Right atrium auricular region (tissue), 2 donors: ENCODE measurements at places on chromosomes 12 and 14. TPM values are rescaled to one million over a fixed set of nuclear protein-coding genes. Genes with fewer than 3 reads are reported as not detected.
A peak's percentile ranks its signal among the peaks of the same experiment; 100 is the strongest.

Gene RIPK3
- total RNA-seq = 3.8 TPM

Gene TTC9
- total RNA-seq = 2.2 TPM

Gene MYH6
- 13,240 TPM for total RNA-seq

Gene NTN4
- total RNA-seq = 85.3 TPM

Gene CEBPE
- not detected for total RNA-seq

Gene GABARAPL1
- 335 TPM for total RNA-seq

Gene FOXN4
- not detected for total RNA-seq

Gene ABCC9
- 52.8 TPM for total RNA-seq

Gene MRPL42
- 57.8 TPM for total RNA-seq

- DNase-seq = no peak
Observed at GRCh38 chr12:120696626-120697025, 9.7 kb downstream of the MLEC start.

DNA sequence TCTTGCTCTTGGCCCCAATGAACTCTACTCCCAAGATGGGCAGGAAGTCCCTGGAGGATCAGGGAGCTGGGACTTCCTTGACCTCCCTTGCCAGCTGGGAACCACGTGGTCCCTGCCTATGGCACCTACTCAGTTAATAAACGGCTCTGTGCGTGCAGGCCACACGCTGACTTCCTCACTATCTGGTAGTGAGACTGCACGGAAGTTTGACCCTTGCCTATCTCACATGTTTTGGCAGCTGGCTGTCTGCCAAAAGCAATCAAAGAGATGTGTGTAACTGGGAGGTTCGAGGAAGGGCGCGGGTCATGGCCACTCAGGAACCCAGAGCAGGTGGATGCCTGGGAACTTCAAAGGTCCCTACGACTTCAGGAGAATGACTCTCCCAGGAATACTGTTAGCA lies 57.9 kb downstream of the RFLNA start:
- DNase-seq = no peak

DNA sequence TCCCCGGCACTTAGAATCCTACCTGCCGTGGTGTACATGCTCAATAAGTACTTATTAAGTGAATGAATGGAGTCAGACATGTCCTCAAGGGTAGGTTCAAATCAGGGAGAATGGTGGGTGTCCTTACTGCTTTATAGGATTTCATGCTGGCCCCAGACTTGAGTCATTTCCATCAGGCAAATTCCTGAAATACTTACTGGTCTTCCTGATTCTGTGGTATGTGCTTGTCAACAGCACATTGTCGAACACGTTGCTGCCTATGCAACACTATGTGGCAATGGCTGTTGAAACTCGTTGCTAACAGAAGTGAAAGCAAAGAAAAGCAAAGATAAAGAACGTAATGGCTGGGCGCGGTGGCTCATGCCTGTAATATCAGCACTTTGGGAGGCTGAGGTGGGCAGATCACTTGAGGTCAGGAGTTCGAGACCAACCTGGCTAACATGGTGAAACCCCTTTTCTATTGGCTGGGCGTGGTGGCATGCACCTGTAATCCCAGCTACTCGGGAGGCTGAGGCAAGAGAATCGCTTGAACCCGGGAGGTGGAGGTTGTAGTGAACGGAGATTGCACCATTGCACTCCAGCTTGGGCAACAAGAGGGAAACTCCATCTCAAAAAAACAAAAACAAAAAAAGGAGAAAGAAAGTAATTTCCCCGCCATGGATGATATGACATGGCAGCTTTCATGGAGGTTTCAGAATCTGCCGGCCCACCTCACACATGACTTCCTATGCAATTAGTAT lies 214.9 kb downstream of the ZFP36L1 start:
- peak; percentile 94 for DNase-seq

DNA sequence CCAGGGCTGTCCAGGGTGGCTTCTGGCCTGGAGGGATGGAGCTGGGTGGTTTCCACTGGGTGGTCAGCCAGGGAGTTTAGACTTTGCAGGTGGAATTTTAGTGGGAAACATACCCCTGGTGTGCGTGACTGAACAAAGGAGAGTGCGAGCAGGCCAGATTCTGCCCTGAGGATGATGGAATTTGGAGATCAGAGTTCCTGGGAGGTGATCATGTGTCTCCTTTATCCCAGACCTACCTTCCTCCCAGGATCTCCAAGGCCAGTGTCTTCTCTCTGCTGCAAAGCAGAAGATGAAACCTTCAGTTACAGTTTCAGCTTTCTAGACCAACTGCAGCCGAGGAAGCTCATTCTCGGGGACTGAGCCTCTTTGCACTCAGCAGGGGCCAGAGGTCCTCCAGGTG lies 33.2 kb downstream of the RPH3A start:
- no peak for DNase-seq

DNA sequence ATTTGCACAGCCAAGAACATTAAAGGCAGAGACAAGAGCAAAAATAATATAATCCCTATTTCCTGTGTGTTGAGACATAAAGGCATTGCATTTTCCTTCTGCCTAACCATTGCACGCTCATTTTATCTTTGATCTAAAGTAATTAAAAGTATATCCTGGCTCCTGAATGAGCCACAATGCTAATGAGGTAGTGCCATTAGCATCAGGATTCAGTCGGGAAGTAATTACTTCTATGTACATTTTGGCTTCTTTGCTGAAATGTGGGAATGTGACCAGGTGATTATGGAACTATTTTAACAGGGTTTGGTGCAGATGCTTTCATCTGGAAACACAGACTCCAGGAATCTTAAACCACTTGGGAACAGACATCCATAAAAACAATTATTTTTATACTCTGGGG lies 77.4 kb downstream of the TMTC1 start:
- no peak for DNase-seq

DNA sequence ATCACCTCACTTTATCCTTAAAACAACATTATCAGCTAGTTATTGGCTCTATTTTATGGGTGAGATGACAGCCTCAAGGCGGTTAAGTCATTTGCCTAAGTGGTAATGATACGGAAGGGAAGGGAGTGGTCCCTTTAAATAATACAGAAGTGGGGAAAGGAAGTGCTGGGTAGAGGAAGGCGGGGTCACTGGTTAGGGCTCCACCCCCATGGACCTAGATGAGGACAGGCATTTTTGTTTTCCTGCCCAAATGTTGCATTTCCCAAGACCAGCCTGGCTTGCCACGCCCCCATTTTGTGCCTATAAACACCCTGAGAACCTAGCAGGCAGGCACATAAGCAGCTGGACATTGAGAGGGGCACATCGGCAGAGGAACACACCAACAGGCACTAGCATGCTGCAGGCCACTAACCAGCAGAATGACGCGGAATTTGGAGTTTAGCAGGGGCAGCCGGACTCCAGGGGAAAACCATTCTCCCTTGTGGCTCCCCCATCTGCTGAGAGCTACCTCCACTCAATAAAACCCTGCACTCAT lies 100.9 kb downstream of the EPS8 start:
- DNase-seq = peak; percentile 79

DNA sequence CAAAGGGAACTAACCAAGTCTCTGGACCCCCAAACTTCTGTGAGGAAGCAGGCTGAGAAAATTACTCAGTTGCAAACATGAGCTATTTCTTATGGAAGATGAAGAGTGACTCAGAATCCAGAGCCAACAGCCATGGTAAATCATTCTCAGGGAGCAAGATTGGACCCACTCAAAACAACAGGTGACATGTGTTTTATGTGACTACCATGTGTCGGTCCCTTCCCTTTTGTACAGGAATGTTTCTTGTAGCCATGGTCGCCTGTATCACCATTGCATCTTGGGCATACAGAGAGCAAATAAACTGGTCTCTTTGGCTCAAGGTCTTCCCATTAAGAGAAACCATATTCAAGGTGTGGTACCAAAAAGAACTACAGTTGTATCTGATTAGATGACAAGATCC lies 75.4 kb upstream of the COCH start:
- DNase-seq = no peak

DNA sequence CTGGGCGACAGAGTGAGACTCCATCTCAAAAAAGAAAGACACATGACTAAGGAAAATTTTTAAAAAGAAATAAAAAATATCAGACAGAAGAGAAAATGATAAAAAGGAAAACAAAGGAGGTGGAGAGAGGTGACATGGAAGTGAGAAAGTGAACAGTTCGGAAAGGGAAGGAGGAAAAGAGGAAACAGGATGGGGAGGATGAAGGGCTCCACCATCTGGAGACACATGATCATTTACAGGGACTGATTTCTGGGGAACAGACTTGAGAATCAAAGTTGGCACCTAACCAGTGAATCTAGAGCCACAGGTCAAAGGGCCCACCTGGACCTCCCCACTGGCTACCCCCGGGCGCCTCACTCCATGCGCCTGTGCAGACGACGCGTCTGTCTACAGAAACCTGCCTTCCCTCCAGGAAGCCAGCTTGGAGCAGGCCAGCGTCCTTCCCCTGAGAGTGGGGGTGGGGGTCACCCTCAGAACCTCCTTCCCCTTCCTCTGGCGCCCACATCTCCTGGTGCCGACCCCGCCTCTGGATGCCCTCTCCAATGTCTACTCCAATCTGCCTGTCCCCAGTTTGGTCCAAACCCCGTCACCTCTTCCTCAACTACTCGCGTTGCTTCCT lies 60.5 kb downstream of the AMN start:
- no peak for DNase-seq

DNA sequence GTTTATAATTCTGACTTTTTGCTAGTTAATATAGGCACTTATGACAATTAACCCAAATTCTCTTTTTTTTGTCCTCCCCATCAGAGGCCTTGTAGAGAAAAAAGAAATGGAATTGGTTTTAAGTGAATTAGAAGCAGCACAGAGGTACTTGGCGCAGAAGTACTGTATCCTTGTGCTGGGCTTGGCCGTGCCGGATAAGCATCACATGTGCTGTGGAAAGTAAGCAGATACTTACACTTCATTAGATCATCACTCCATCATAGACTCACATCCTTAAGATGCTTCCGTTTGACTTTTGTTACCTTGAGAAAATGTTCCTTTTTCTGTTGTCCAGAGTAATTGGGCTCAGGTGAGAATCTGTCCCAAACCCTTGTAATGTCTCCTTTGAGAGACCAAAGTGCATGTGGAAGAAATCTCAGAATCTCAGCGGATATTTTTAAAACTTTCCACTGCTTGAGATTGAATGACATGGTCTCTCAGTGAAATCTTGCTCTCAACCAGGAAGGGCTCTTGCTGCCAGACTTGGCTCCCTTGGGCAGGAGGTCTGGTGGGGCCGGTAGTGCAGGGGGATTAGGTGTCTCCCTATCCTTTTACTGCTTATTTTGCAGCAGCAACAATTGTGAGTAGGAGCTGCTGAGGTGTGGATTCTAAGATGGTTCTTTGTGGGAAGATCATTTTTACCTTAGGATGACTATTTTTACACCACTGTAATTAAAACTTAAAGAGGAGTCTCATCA lies 24.8 kb downstream of the PPP1R36 start:
- DNase-seq = no peak

- no peak for DNase-seq
Observed at GRCh38 chr14:93103392-93104080, 12.2 kb downstream of the ITPK1 start.

DNA sequence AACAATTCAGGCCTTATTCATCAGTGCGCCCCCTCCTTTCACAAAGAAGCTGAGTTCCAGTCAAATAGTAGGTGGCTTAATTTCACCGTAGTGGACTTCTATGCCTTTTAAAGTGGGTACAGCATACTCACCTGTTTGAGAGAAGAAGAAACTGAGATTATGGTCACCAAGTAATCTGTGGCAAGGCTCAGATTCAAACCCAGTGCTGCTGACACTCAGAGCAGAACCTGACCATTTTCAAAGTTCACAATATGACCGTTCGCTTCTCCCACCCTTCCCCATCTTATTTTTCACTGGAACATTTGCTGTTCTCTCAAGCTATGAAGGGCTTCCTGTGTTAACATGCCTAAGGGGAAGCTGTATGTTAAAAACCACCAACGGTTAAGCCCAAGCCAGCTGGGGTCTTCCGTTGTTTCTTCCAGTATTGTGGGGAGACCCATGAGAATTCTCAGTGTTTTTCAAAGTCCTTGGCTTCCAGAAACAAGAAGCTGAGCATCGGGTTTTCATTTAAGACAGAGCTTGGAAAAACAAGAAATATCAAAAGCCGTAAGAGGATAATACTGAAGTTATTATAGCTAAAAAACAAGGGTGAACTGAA lies 6.1 kb upstream of the PSMA6 start:
- no peak for DNase-seq

DNA sequence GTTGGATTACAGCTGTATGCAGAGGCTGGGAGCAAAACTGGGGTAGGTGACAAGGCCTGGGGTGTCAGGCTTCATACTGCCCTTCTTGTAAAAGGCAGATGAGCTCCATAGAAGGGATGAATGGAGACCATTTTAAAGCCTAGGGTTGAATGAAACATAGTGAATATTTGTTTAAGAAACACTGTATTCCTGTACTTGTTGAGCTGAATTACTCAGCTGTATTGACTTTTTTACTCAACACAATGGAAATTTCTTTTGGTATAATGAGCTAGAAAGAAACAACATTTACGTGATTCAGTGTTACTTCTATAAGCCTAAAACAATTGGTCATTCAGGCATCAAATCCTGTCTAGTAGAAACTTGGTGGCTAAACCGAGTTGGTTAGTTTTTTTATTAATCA lies 14.1 kb downstream of the ATP6V0A2 start:
- DNase-seq = no peak

DNA sequence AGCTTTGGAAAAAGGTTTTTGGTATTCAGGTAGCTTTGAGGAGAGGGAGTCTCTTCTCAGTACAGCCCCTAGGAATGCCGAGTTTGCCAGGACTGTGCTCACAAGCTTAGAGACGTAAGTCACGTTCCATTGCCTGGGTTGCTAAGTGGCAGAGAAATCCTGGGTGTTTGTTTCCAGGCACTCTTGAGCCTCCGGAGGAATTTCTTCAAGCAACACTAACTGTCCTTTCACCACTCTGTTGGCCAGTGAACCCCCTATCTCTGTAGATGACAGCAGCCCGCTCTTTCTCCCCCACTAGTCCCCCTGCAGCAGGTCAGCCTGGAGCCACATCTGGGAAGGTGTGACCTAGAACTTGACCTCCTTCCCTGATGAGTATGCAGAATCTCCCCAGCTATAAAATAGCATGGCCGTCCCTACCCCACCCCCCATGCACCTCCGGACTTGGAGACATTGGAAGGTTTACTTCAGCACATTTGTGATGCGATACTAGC lies 162.7 kb downstream of the ZFP36L1 start:
- no peak for DNase-seq

- DNase-seq = no peak
Observed at GRCh38 chr12:130369816-130370215, 32.1 kb downstream of the PIWIL1 start.

- no peak for DNase-seq
Observed at GRCh38 chr14:64956697-64957406, 14.3 kb upstream of the GPX2 start.

- no peak for DNase-seq
Observed at GRCh38 chr12:108175310-108175709, 46.2 kb downstream of the WSCD2 start.

- DNase-seq = no peak
Observed at GRCh38 chr14:38999949-39000348, 103.1 kb downstream of the SEC23A start.

- no peak for DNase-seq
Observed at GRCh38 chr14:61132336-61132735, 148.8 kb downstream of the TMEM30B start.

GRCh38 chr14:100606687-100607610 lies 19.7 kb upstream of the BEGAIN start:
- no peak for DNase-seq
